Activated CD4-positive, alpha-beta T cell treated with anti-CD3 and anti-CD28 coated beads, Interleukin-2, amount 50 U/mL, for 24 hours (primary cell): ENCODE measurements at places on chromosomes 4 and X.

GRCh38 chr4:13452927-13453579 lies 31.1 kb downstream of the RAB28 start:
- DNase-seq: no peak

DNA sequence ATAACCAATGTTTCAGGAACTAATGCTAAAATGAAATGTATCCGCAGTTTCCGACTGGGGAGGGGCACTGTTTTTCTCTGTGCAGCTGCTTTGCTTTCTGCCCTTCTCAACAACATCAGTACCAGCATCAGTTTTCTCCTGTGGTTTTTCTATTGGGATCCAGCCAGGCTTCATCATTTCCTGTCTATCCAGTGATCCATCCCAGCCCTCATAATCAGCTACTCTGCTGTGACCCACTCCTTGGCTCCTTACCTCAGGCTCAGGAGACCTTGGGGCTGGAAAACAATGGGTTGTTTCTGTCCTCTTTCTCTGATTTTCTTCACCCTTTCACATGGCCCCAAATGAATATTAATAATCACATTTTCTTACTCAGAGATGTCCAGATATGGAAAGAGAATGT lies 222.2 kb upstream of the DKK2 start:
- DNase-seq: no peak

DNA sequence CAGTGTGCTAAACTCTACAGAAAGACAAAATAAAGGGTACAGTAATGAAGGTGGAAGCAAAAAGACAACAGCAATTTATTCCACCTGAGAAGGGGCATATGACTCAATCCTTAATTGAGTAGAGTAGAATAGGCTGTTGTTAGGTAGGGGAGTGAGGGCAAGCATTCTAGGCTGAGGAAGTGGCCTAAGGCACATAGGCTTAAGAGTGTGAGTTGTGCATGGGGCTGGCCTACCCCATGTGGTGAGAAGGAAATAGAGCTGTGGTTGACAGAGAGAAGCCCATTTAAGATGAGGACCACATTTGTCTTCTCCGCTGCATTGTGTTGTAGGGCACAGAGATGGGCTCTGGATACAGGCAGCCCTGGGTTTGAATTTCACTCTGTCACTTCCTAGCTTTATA lies 3.4 kb upstream of the ZCCHC18 start:
- no peak for DNase-seq

- no peak for DNase-seq
Measured at GRCh38 chr4:91325495-91325894, 978.3 kb upstream of the GRID2 start.

GRCh38 chr4:115720611-115721010 lies 607.2 kb upstream of the NDST4 start:
- DNase-seq: no peak

DNA sequence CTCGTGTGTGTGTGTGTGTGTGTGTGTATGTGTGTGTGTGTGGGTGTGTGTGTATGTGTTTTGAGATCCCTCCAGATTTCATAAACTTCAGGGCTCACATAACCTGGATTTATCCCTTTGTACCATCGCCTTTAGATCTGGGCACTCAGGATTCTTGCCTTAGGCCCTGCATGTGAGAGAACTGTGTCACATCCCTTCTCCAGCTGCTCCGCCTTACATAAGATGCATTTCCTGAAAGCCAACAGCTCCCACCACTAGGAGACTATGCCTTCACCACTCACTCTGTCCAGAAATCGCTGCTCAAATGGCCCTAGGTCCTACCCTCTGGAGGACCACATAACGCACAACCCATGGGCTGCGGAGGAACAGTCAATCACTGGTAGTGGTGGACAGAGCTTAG lies 348.8 kb downstream of the CCSER1 start:
- no peak for DNase-seq
